ENCODE measurements at places on chromosomes 11 and 22. TPM values are rescaled to one million over a fixed set of nuclear protein-coding genes. Genes with fewer than 3 reads are reported as not detected.

Gene KRTAP5-1
- not detected for total RNA-seq

Gene AMPD3
- total RNA-seq = 13.9 TPM

Gene MMP27
- total RNA-seq = not detected

GRCh38 chr22:18075720-18076497 lies 1.9 kb upstream of the PEX26 start:
- peak overlapping the region; percentile 72 for H3K4me3 ChIP-seq
- H3K27ac ChIP-seq = no peak overlapping the region
- H3K4me1 ChIP-seq = peaks cover 32% of the 10 kb centered on the region

DNA sequence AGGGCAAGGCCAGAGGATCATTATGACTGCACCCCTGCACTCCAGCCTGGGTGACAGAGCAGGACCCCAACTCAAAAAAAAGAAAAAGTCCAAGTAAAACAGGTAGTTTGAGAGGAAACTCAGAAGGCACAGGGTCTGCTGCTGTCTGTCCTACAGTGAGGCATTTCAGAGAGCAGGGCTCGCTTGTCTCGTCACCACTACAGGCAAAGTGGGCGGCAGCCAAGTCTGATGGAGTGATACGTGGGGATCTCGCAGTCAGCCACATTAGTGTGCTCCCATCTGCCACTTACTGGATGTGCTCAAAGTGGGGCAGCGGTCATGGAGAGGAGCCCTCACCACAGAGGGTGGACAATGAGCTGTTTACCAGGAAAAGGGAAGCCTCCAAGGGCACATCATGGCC lies 42.1 kb downstream of the PI4KA start:
- peaks cover 2% of the 10 kb centered on the region for H3K4me1 ChIP-seq
- peaks cover 38% of the 10 kb centered on the region for H3K36me3 ChIP-seq
- no peaks in the 10 kb centered on the region for H3K27me3 ChIP-seq
- DNase-seq = no peak
- no peak overlapping the region for H3K4me3 ChIP-seq
- no peak overlapping the region for H3K27ac ChIP-seq

GRCh38 chr22:30566125-30566524 lies 8.3 kb downstream of the GAL3ST1 start:
- H3K36me3 ChIP-seq = no peaks in the 10 kb centered on the region
- DNase-seq = no peak
- H3K27ac ChIP-seq = no peak overlapping the region
- H3K4me3 ChIP-seq = no peak overlapping the region
- H3K4me1 ChIP-seq = no peaks in the 10 kb centered on the region

DNA sequence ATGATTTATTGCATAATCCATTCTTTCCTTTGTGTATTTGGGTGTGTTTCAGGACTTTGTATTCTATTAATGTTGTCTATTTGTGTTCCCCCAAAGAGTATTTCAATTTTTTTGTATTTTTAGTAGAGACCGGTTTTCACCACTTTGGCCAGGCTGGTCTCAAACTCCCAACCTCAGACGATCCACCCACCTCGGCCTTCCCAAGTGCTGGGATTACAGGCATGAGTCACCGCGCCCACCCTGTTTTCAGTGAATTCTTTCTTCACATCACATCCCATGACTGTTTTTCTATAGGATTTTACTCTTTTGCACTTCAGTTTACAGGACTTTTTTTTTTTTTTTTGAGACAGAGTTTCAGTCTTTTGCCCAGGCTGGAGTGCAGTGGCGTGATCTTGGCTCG lies 46.3 kb downstream of the RBX1 start:
- peaks cover 12% of the 10 kb centered on the region for H3K27me3 ChIP-seq
- no peak overlapping the region for H3K27ac ChIP-seq
- DNase-seq = no peak

- H3K27me3 ChIP-seq = no peaks in the 10 kb centered on the region
- no peaks in the 10 kb centered on the region for H3K4me1 ChIP-seq
- no peaks in the 10 kb centered on the region for H3K36me3 ChIP-seq
- no peak for DNase-seq
Measured at GRCh38 chr11:30474151-30474954, 111.8 kb downstream of the MPPED2 start.

- peaks cover 6% of the 10 kb centered on the region for H3K4me1 ChIP-seq
- H3K27me3 ChIP-seq = peaks cover 50% of the 10 kb centered on the region
- no peak overlapping the region for H3K27ac ChIP-seq
- DNase-seq = no peak
Measured at GRCh38 chr11:27471589-27472397, 797 bp downstream of the LGR4 start.

GRCh38 chr11:65778901-65779668 lies 1.7 kb downstream of the AP5B1 start:
- H3K4me3 ChIP-seq = peak overlapping the region; percentile 88
- H3K27me3 ChIP-seq = peaks cover 12% of the 10 kb centered on the region
- H3K4me1 ChIP-seq = peaks cover 26% of the 10 kb centered on the region

GRCh38 chr22:35308480-35309021 lies 8.9 kb downstream of the TOM1 start:
- no peak for DNase-seq
- H3K4me3 ChIP-seq = no peak overlapping the region
- no peak overlapping the region for H3K27ac ChIP-seq
- peaks cover 70% of the 10 kb centered on the region for H3K4me1 ChIP-seq
- H3K27me3 ChIP-seq = no peaks in the 10 kb centered on the region

- DNase-seq = peak; percentile 19
- peak overlapping the region; percentile 79 for H3K4me3 ChIP-seq
- H3K36me3 ChIP-seq = no peaks in the 10 kb centered on the region
- H3K4me1 ChIP-seq = peaks cover 18% of the 10 kb centered on the region
Measured at GRCh38 chr22:29071261-29072045, 1.4 kb upstream of the KREMEN1 start.

GRCh38 chr11:79437278-79437980 lies 3.4 kb downstream of the TENM4 start:
- no peak overlapping the region for H3K27ac ChIP-seq
- H3K4me3 ChIP-seq = no peak overlapping the region
- H3K36me3 ChIP-seq = no peaks in the 10 kb centered on the region
- H3K4me1 ChIP-seq = peaks cover 7% of the 10 kb centered on the region
- DNase-seq = no peak
- H3K27me3 ChIP-seq = peaks cover 69% of the 10 kb centered on the region

DNA sequence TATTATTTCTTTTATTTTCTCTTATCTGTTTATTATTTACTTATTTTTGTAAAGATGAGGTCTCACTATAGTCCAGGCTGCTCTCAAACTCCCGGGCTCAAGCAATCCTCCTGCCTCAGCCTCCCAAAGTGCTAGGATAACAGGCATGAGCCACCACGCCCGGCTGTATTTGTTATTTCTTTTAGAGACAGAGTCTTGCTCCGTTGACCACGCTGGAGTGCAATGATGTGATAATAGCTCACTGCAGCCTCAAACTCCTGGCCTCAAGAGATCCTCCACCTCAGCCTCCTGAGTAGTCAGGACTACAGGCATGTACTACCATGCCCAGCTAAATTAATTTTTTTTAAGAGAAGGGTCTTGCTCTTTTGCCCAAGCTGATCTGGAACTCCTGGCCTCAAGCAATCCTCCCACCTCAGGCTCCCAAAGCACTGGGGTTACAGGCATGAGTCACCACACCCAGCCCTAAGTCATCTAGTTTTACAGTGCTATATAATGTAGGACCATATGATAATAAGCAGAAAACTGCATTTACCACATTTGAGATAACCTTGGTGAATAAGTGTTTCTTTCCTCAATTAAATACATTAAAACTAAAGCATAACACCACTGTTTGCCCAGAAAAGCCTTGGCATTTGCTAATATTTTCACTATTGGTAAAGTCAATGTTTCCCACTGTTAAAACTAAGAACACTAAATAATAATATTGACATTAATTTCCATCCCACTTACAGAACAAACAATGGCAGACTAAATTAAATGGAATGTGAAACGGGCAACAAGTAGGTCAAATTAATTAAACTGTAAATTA lies 127.5 kb downstream of the SIK3 start:
- H3K27ac ChIP-seq = no peak overlapping the region
- H3K4me3 ChIP-seq = no peak overlapping the region
- H3K36me3 ChIP-seq = peaks cover 3% of the 10 kb centered on the region
- H3K27me3 ChIP-seq = no peaks in the 10 kb centered on the region
- no peak for DNase-seq
- peaks cover 8% of the 10 kb centered on the region for H3K4me1 ChIP-seq

DNA sequence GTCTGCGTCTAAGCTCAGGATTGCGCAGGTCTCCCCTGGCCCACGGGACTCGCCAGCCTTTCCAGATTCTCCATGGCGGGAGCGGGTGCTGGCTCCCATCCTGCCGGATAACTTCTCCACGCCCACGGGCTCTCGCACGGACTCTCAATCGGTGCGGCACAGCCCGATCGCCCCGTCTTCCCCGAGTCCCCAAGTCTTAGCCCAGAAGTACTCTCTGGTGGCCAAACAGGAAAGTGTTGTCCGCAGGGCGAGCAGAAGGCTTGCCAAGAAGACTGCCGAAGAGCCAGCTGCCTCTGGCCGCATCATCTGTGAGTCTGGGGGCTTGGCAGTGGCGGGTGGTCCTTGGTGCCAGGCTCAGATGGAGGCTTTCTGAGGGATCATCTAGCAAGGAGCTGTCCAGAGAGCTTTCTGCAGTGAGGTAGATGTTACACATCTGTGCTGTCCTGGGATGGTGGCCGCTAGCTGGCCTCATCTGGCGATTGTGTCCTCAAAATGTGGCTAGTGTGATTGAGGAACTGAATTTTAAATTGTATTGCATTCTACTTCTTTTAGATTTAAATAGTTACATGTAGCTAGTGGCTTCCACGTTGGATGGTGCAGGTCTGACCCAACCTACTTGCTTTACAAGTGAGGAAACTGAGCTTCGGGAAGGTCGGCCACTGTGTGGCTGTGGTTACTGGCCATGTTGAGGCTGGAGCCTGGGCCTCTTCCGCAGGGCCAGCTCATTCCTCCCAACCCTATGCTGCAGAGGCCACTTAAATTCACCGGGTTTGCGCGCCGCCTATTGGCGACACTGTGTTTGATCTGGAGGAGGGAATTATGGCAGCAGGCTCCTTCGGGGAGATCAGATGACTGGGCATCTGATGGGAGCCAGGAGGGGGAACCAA lies 6.7 kb downstream of the INCENP start:
- H3K27ac ChIP-seq = no peak overlapping the region
- peaks cover 40% of the 10 kb centered on the region for H3K36me3 ChIP-seq
- DNase-seq = no peak
- H3K4me1 ChIP-seq = peaks cover 27% of the 10 kb centered on the region

DNA sequence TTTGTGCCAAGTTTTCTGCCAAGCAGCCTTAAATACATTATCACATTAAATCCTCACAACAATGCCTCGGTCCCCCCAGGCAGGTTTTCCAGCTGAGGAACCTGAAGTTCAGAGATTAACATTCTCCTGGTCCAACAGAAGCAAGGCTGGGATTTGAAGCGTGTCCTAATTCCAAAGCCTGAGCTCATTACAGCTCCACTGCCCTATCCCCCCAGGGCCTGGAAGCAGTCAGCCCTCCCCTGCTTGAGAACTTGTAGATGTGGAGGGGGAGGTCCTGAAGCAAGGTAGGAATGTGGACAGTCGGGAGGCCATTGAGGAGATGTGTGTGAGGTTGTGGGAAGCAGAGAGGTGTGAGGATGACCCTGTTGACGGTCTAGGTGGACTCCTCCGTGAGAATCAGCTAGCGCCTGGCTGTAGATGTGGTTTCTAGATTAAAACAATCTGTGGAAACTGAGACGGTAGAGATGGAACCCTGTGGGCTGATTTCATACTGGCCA lies 8.1 kb downstream of the GRAMD1B start:
- DNase-seq = no peak
- peak overlapping the region; percentile 51 for H3K4me3 ChIP-seq
- H3K27ac ChIP-seq = peak overlapping the region; percentile 76
- H3K27me3 ChIP-seq = no peaks in the 10 kb centered on the region
- H3K4me1 ChIP-seq = peaks cover 92% of the 10 kb centered on the region
- peaks cover 62% of the 10 kb centered on the region for H3K36me3 ChIP-seq

- H3K4me3 ChIP-seq = no peak overlapping the region
- no peak overlapping the region for H3K27ac ChIP-seq
- H3K27me3 ChIP-seq = no peaks in the 10 kb centered on the region
Measured at GRCh38 chr22:43128116-43128515, 15.1 kb downstream of the MCAT start.

GRCh38 chr11:72676861-72677341 lies 2.7 kb upstream of the PDE2A start:
- H3K4me1 ChIP-seq = peaks cover 10% of the 10 kb centered on the region
- peak; percentile 66 for DNase-seq
- no peak overlapping the region for H3K27ac ChIP-seq
- peaks cover 55% of the 10 kb centered on the region for H3K27me3 ChIP-seq
- no peak overlapping the region for H3K4me3 ChIP-seq
- no peaks in the 10 kb centered on the region for H3K36me3 ChIP-seq

DNA sequence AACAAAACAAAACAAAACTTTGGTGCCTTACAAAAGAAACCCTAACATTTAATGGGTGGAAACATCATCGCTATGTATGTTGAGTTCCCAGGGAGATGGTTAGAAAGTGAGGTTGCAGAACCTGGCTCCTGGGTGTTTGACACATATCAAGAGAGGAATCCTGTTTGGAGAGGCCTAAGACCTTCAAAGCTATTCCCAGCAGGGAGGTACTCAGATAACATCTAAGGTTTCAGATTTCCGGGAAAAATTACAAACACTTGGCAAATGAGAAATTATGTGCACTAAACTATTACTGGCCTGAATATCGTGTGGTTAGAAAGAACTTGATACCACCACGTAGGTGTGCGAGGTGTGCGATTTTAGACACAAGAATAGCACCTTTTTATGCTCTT lies 18.5 kb downstream of the TRIM5 start:
- peaks cover 22% of the 10 kb centered on the region for H3K36me3 ChIP-seq
- H3K27ac ChIP-seq = no peak overlapping the region
- H3K27me3 ChIP-seq = no peaks in the 10 kb centered on the region

GRCh38 chr11:69636512-69637197 lies 4.3 kb upstream of the CCND1 start:
- H3K27ac ChIP-seq = peak overlapping the region; percentile 71
- peaks cover 65% of the 10 kb centered on the region for H3K27me3 ChIP-seq
- no peak overlapping the region for H3K4me3 ChIP-seq
- no peak for DNase-seq
- no peaks in the 10 kb centered on the region for H3K4me1 ChIP-seq

DNA sequence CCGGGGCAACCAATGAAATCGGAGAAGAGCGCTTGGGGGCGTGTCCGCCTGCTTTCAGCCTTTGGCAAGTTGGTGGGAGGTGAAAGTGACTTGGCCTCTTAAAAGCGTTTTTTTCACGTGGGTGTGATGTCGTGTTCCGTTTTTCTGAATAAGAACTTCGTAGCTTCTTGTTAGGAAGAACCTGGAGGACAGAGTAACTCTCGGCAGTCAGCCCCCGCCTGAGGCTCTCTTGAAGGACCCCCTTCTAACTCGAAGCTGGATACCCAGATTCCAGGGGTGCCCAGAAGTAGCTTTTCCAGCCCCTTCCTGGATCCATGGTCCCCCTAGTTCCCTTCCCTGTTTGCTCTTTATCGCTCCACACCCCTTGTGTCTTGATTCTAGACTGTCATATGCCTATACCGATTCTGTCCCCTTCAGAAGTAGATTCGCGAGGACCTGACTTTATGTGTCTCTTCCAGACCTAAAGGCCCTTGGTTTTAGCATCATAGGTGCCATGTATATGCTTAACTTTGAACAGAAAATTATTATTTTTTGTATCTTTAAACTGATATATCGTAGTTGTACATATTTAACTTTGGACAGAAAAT lies 915 bp upstream of the OSBP start:
- no peaks in the 10 kb centered on the region for H3K27me3 ChIP-seq
- peaks cover 34% of the 10 kb centered on the region for H3K4me1 ChIP-seq
- peak overlapping the region; percentile 96 for H3K27ac ChIP-seq
- no peak for DNase-seq
- peak overlapping the region; percentile 80 for H3K4me3 ChIP-seq
